Ovary (tissue), 10 donors: ENCODE measurements at places on chromosomes 6 and 20. TPM values are rescaled to one million over a fixed set of nuclear protein-coding genes. Genes with fewer than 3 reads are reported as not detected.

GRCh38 chr20:59144831-59145196 is 18.8 kb upstream of the ZNF831 start:
- DNase-seq, result no peak

The BHLHE23 gene
- not detected for total RNA-seq

GRCh38 chr6:108627692-108628550 is 67.2 kb downstream of the FOXO3 start:
- no peak for DNase-seq

DNA sequence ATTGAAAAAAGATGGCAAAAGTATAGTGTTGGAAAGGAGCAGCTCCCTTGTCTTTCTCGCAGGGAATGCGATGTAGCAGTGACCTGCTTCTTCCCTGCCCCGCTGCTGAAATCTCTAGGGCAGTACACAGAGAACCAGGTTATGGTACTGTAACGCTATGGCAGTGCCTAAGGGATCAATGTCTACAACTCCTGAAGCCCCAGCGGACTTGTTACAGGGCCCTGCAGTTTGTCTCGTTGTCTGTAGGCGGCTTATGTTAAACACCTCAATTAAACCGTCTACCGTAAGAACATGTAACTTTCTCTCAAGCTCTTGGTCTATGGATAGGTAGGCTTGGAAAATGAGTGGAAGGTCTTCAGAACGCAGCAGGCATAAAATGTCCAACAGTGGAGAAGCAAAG is 44.8 kb upstream of the SLC17A4 start:
- no peak for DNase-seq
